Aorta (tissue), 5 donors: ENCODE measurements at places on chromosomes 2 and 18.

DNA sequence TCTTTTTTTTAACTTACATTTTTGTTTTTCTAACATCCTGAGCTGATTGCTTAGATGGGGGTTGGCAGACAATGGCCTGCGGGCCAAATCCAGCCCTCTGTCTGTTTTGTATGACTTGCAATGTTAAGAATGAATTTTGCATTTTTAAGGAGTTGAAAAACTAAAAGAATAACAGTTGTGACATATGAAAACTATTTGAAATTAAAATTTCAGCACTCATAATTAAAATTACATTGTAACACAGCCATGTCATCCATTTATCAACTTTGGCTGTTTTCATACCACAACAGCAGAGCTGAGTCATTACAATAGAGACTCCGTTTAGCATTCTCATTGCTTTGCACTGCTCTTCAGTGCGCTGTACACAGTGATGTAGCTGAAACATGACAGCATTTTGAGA is 94.1 kb upstream of the MC4R start:
- DNase-seq, result no peak

DNA sequence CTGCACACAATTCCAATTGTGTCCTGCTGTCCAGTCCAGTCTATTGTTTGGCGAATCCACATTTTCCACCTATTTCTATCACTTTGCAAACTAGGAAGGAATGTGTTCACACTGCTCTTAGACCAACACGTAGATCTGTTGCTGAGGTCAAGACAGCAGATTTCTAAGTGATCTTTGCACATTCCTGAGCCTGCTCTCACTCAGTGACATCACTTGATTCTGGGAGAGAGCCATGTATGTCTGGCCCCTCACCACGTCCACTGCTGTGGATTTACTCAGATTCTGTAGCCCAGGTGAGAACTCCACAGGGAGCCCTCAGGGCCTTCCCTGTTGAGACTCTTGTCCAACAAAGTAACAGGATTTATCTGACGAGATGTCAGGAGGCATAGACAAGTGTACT is 317.2 kb downstream of the TSN start:
- no peak for DNase-seq

DNA sequence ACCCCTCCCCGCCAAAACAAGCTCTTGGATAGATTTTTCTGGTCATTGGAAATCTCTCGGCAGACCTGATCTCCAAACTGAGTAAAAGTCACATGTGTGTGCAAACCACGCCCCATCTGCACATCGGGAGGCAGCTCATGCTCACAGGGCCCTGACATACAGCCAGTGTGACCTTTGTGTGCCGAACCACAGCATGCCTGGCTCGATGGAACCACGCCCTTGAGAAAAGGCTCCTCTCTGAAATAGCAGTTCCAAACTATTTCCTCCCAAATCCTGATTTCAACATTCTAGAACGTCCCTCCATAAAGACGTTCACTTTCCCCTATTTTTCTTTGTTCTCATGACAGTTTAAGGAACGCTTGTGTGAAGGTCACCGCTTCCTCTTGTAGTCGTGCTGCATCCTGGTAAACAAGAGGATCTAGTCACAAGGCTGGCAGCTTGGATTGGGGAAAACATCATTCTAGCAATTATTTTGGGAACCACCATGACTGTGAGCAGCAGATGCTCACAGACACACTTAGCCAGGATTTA is 59.3 kb upstream of the MAP4K4 start:
- DNase-seq, result no peak

DNA sequence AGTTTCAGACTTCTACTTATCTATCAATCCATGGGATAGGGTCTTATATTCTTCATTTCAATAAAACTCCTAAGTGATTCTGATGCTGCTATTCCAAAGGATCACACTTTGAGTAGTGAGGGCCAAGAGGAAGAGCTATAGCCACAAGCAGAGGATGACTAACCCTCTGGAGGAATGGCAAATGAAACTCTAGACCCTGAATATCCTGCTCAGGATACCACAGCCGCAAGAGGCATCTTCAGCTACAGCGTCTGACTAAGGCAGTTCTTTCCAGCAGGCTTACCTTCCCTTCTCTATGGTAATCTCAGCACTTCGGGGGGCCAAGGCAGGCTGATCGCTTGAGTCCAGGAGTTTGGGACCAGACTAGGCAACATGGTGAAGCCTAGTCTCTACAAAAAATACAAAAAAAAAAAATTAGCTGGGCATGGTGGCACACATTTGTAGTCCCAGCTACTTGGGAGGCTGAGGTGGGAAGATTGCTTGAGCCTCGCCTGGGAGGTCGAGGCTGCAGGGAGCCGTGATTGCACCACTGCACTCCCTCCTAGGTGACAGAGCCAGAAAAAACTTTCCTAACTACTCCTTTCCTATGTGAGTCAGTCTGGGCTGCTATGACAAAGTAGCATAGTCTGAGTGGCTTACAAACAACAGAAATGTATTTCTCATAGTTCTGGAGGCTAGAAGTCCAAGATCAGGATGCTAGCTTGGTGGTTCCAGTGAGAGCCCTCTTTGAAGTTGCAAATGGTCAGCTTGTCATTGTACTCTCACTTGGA is 371.9 kb downstream of the IRS1 start:
- DNase-seq, result no peak

GRCh38 chr2:173652767-173653431 is 298.2 kb downstream of the CDCA7 start:
- no peak for DNase-seq

DNA sequence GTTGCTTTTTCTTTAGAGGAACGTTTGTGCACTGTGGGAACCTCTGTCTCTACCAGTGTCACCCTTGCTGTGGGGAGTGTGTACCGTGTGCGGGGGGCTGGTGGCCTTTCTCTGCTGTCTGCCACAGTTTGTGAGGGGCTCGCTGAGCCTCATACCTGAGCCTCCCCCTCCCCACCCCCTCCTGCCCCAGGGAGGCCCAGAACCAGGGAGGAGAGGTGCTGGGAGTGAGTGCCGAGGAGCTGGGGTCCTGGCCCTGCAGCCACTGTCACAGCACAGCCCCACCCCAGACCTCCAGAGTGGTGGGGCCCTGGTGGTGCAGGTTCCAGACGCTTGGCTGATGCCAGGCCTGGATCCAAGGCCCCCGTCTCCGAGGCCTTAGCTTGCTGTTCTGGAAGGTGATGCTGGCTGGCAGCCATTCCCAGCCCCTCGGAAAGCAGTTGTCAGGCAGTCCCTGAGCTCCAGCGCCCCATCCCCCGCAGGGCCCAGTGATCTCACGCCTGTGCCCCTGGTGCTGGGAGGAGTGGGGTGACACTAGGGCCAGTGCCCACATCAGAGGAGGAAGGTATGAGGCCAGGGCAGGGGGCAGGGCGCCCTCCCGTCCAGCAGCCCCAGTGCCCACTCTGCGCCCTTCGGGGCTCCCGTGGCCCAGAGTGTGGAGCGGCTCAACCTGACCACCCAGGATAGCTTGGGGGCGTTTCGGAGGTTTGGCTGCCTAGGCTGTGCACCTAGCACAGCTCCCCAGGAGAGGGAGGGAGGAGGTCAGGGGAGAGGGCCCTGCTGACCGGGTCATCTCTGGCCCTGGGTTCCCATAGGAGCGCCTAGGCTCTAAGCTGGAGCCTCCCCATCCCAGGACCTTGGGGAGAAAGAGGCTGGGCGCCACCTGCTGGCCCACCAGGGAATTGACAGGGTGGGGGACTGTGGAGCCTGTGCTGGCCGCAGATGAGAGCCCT is 53.0 kb upstream of the ALPP start:
- DNase-seq, result peak; percentile 89

GRCh38 chr2:218129458-218130135 is 3.8 kb downstream of the CXCR2 start:
- no peak for DNase-seq

- DNase-seq, result peak; percentile 81
Observed at GRCh38 chr2:175855794-175856453, 146.1 kb downstream of the LNPK start.

- DNase-seq, result peak; percentile 87
Observed at GRCh38 chr2:218282173-218282991, 9.9 kb downstream of the TMBIM1 start.

DNA sequence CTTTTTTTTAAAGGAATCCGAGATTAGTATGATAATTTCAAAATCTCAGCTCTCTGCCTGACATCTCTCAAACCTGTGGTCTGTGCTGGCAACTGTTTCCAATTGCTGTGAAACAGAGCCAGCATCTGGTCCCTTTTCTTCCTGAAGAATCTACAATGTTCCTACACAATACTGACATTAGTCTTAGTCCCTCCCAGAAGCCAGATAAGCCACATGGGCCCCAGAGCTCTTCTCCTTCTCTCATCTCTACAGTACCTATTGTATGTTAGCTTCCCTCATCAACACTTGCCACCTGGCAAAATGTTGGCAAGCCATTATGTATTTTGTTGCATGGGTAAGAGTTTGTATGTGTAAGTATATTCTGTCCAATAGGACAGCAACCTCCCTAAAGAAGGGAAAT is 62.9 kb upstream of the CDKL4 start:
- no peak for DNase-seq

DNA sequence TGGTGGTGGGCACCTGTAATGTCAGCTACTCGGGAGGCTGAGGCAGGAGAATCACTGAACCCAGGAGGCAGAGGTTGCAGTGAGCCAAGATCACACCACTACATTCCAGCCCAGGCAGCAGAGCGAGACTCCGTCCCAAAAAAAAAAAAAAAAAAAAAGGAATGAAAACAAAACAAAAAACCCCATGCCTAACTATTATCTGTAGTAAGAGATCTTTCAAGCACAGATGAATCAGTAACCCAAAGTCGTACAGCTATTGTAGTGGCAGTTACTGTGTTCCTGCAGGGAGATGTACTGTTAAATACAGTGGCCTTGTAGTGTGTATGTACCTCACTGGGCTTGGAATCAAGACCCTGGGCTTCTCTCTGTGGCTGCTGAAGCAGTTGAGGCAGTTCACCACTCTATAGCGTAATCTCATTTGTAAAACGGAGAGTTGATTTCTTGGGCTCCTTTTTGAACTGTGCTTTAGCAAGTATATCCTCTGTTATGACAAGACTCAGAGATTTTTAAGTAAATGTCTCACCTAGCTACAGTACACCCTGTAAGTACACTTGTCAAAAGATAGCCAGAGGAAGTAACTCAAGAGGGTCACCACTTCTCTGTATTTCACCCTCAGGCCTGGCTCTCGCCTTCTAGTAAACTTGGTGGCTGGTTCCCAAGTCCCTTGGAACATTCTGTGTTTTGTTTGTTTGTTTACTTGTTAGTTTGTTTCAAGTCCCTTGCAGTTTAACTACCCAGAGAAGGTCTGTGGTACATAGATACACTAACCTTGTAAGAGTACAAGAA is 109.6 kb upstream of the FOSL2 start:
- DNase-seq, result no peak

GRCh38 chr2:172329416-172329773 is 98.0 kb upstream of the ITGA6 start:
- DNase-seq, result no peak

DNA sequence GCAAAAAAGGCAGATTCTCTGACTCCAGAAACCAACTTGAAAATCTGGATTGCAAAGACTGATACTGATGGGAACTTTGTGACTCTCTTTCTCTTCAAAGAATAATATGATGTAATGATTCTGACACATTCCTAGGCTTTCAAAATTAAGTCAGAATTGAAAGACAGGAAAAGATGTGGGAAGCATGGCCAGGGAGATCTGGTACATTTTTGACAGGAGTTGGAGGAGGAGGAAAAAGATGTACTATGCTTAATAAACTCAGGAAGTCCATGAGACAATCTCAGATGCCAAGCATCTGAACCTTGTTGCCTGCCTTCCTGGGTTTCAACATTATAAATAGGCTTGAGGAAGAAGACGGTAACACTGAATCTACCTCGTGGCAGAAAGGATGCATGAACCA is 34.2 kb downstream of the KLF7 start:
- no peak for DNase-seq

DNA sequence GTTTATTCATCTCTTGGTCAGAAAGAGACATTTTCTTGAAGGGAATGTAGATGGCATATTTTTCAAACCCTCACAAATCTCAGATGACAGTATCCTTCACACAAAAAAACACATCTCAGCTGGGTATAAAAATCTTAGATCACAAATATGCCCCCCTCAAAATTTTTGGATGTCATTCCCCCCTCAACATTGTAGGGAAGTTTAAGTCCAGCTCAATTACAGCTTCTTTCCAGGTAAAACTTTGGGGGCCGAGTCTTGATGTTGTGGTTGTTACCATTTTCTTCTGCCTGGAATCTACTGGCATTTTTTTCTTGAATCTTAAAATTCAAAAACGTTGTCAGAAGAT is 46.1 kb downstream of the HDAC4 start:
- DNase-seq, result no peak

DNA sequence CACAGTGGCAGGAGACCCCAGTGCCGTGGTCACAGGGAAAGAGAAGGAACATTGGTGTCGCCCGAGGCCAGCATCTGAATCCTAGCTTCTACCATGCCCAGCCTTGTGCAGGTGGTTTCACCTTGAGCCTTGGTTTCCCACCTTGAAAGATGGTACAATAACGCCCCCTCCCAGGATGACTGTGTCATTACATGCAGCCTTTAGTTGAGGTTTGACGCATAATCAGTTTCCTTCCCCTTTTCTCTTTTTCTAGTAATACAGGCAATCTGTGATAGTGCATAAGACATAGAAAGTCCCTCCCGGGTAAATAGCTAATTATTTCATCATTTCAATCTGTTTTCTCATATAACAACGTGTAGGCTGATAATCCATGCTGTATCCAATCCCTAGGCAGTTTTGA is 29.8 kb upstream of the ZNF407 start:
- DNase-seq, result no peak

- no peak for DNase-seq
Observed at GRCh38 chr2:204407204-204408014, 137.9 kb upstream of the PARD3B start.

GRCh38 chr18:11849841-11850634 is 1.2 kb upstream of the CHMP1B start:
- DNase-seq, result peak; percentile 88

- no peak for DNase-seq
Observed at GRCh38 chr2:105590780-105591660, 153.7 kb upstream of the NCK2 start.

GRCh38 chr2:24456599-24457556 is 34.2 kb upstream of the NCOA1 start:
- DNase-seq, result peak; percentile 88

- DNase-seq, result no peak
Observed at GRCh38 chr18:55252053-55252675, 292.9 kb upstream of the CCDC68 start.

DNA sequence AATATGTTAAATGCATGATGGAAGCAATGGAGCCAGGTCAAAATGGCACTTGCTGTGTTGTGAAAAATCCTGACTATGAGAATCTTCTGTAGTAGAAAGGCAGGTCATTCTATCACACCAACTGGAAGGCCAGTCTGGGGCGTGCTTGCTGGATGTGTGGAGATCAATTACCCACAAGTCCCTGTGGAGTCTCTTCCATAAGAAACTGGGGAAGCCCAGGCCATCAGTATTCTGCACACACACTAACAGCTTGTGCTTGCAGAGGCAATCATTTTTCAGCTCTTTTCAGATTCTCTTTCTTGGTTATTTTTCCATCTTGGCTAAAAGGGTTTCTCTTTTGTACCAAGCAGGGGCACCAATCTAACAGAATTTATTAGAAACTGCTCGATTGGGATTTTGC is 190.8 kb downstream of the SLC8A1 start:
- DNase-seq, result no peak

DNA sequence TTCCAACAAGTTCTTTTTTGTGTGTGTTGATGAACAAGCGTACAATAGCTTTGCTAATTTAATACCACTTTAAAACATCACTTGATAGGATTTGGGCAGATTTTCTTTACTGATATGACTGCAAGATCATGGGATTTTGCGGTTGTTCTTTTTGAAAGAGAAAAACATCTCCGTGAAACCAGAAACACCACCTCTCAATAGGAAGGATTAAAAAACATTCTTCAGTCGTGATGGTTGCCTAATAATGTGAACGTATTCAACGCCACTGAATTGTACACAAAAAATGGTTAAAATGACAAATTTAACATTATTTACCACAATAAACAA is 19.3 kb downstream of the RBMS1 start:
- DNase-seq, result no peak
